ENCODE measurements at places on chromosomes 11 and 22.

GRCh38 chr11:12691473-12691872 lies 17.3 kb downstream of the TEAD1 start:
- no peak for DNase-seq

GRCh38 chr11:38593649-38594048 lies 1995.6 kb upstream of the RAG2 start:
- no peak for DNase-seq

DNA sequence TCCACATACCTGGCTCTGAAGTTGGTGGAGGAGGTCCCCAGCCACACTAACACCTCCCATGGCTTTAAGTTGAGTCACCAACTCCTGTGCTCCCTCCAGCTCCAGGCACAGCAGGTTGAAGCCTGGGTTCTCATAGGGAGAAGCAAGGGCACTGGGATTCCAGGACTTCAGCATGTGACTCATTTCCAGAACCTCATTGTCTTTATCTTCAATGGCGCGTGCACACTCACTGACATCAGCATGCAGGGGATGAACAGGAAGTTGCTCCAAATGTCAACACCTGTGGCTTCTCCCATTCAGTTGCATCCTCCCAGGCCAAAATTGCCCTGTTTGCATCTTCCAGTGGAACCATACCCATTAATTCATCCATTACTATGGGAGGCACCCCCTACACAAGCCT lies 5.8 kb upstream of the UBQLNL start:
- DNase-seq: no peak

DNA sequence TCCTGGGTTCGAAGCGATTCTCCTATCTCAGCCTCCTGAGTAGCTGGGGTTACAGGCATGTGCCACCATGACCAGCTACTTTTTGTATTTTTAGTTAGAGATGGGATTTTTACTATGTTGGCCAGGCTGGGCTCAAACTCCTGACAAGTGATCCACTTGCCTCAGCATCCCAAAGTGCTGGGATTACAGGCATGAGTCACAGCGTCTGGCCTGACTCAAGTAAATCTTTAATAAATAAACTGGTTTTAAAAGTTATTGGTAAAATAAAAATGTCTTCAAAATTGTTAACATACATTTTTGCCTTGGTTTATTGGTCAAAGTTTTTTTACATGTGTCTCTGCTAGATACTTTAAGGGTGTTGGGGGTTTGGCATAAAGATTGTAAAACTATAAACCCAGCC lies 7.3 kb upstream of the PES1 start:
- DNase-seq: no peak

DNA sequence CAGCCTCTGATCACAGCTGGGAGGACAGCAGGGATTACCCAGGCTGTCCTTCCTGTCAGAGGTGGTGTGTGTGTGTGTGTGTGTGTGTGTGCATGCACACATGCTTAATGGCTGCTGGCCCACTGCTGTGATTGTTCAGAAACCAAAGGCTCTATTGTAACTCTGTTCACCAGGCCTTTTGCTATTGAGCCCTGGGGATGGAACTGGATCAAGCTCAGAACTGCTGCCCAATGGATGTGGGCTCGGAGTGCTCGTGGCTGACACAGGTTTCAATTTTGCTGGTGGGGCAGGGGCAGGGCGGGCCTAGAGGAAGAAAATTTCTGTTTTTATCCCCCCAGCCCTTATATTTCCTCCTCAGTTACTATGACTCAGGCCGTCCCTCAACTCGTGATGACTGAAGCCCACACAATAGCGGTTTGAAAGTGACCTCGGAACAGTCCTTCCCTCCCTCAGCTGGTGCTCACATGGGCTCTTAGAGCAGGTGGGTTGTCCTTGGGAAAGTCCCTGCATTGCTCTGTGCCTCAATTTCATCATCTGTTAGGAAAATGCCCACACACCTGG lies 359.3 kb downstream of the TENM4 start:
- no peak for DNase-seq
